Stimulated activated CD8-positive, alpha-beta memory T cell treated with anti-CD3 and anti-CD28 coated beads, Interleukin-15, amount 100 ng/mL, for 24 hours (primary cell): ENCODE measurements at places on chromosomes 7 and 10.

- DNase-seq = no peak
These were observed 1.0 kb downstream of the CRTAC1 start for GRCh38 chr10:98029149-98030092.

DNA sequence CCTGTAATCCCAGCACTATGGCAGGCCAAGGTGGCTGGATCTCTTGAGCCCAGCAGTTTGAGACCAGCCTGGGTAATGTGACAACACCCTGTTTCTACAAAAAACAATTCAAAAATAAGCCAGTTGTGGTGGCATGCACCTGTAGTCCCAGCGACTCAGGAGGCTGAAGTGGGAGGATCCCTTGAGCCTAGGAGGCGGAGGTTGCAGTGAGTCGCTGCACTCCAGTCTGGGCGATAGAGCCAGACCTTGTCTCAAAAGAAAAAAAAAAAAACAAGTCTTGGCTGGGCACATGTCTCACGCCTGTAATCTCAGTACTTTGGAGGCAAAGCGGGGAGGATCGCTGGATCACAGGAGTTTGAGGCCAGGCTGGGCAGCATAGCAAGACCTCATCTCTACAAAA, 74.6 kb upstream of the PDSS1 start:
- DNase-seq = no peak

GRCh38 chr7:120740348-120740747, 117.6 kb downstream of the TSPAN12 start:
- no peak for DNase-seq

DNA sequence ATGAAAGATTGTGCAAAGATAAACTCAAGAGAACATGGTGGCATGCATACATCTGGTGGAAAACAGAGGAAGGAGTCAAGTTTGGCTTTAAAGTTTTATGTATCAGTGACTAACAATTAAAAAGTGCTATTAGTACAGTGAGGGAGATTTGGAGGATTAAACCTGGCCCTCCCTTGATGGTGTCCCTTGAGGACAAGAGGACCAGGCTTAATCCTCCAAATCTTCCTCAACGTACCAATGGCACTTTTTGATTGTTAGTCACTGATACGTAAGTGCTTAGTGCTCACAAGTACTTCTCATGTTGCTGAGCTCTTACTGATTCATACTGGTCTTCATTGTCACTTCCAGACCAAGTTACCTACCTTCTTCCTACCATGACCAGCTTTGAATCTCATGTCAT, 47.2 kb upstream of the SEMA3E start:
- DNase-seq = no peak

GRCh38 chr7:100091411-100092181, 2.8 kb downstream of the COPS6 start:
- DNase-seq = no peak

DNA sequence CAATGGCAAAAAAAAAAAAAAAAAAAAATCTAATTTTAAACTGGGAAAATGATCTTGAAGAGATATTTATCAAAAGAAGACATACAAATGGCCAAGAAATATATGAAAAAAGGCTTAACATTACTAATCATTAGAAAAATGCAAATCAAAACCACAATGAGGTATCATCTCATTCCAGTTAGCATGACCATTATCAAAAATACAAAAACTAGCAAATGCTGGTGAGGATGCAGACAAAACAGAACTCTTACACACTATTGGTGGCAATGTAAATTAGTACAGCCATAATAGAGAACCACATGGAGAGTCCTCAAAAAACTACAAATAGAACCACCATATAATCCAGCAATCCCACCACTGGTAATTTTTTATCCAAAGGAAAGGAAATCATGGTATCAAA, 489.6 kb downstream of the TNS3 start:
- no peak for DNase-seq
